NCI-H2227 treated with DMSO at 0.1 percent for 48 hours (cell line): ENCODE measurements at places on chromosomes 5 and 9.

DNA sequence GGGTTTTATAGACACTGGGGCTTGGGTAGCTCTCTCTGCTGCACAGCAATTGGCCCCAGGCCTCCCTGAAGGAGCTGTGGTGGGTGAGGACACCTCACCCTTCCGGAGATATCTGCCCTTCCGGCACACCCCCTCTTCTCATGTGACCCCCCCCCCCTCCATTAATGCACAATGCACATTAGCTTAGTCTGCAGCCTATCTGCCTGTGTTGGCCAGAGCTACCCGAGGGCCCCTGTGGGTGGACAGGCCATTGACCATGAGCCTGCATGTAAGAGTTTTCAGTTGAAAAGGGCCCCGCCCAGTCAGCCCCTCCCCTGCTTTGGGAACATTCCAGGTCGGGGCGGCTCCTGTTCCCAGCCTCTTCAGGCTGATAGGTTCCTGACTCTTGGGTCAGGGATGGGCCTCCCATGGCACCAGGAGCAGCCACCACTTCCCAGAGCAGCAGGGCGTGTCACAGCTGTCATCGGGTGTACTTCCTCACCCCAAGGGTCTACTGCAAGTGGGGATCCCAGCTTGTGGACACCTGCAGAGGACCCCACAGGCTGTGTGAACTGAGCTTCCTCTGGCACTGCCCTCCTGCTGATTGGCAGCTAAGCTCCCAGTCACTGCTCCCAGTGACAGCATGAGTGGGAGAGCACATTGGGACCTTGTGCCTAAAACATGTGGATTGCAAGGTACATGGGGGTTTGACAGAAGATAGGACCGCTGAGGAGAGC is 17.8 kb downstream of the PHF2 start:
- no peak for DNase-seq

GRCh38 chr5:155562158-155562557 is 548.6 kb downstream of the KIF4B start:
- DNase-seq = no peak

- DNase-seq = no peak
Observed at GRCh38 chr5:24591426-24591825, 53.4 kb downstream of the CDH10 start.

DNA sequence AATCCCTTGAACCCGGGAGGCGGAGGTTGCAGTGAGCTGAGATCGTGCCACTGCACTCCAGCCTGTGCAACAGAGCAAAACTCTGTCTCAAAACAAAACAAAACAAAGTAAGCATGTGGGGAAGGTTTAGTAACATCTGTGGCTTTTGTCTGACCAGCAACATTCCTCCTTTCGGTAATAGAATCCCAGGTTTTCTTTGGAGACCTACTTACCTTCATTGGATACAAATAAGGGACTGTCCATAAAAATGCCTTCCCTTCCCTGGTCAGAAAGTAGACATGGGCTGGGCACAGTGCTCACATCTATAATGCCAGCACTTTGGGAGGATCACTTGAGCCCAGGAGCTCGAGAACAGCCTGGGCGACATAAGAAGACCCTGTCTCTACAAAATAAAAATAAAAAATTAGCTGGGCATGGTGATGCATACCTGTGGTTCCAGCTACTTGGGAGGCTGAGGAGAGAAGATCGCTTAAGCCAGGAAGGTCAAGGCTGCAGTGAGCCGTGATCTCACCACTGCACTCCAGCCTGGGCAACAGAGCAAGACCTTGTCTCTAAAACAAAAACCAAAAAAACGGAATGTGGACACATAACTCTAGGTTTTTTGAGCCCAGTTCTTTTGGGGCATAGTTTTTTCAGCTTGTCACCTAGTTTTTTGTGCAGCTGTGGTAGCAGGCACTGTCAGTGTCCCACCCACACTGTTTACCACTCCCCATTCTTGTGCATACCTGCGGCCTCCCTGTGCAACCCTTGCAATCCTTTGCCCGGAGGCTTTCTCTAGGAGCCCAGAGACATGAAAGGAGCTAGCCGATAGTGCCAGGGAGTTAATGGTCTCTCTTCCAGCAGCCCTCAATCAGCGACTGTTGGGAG is 9.0 kb upstream of the SPINK4 start:
- DNase-seq = no peak

GRCh38 chr9:133779081-133779480 is 40.9 kb upstream of the SARDH start:
- no peak for DNase-seq

GRCh38 chr9:102253099-102253498 is 514.7 kb upstream of the GRIN3A start:
- no peak for DNase-seq

DNA sequence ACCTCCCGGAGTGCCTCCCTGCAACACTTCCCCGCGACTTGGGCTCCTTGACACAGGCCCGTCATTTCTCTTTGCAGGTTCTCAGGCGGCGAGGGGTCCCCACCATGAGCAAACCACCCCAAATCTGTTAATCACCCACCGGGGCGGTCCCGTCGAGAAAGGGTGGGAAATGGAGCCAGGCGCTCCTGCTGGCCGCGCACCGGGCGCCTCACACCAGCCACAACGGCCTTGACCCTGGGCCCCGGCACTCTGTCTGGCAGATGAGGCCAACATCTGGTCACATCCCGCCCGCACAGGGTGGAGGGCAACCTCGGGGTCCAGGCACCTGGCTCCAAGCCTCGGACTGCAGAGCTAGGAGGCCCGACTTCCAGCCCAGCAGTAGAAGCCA is 776 bp upstream of the TERT start:
- no peak for DNase-seq

DNA sequence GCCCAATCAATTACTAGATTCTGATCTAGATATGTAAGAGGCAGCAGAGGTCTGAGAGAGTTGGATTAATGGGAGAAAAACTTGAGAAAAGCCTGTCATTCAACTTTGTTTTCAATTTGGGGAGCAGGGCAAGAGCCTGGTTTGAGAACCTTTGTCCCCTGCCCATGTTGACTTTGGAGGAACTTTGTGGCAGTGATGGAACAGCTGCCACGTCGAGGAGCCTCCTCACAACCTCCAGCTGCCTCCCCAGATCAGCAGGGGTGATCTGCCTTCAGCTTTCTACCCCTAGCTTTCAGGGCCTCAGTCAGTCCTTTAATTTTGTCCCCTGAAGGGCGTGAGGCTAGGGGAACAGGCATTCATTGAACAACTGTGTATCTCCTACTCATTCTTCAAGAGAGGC is 8.7 kb downstream of the SKP2 start:
- no peak for DNase-seq

GRCh38 chr9:21552244-21553170 is 70.4 kb upstream of the IFNE start:
- DNase-seq = no peak

GRCh38 chr5:132370181-132370970 is 866 bp downstream of the SLC22A5 start:
- DNase-seq = no peak

- DNase-seq = no peak
Observed at GRCh38 chr5:6594066-6594465, 38.8 kb downstream of the NSUN2 start.

DNA sequence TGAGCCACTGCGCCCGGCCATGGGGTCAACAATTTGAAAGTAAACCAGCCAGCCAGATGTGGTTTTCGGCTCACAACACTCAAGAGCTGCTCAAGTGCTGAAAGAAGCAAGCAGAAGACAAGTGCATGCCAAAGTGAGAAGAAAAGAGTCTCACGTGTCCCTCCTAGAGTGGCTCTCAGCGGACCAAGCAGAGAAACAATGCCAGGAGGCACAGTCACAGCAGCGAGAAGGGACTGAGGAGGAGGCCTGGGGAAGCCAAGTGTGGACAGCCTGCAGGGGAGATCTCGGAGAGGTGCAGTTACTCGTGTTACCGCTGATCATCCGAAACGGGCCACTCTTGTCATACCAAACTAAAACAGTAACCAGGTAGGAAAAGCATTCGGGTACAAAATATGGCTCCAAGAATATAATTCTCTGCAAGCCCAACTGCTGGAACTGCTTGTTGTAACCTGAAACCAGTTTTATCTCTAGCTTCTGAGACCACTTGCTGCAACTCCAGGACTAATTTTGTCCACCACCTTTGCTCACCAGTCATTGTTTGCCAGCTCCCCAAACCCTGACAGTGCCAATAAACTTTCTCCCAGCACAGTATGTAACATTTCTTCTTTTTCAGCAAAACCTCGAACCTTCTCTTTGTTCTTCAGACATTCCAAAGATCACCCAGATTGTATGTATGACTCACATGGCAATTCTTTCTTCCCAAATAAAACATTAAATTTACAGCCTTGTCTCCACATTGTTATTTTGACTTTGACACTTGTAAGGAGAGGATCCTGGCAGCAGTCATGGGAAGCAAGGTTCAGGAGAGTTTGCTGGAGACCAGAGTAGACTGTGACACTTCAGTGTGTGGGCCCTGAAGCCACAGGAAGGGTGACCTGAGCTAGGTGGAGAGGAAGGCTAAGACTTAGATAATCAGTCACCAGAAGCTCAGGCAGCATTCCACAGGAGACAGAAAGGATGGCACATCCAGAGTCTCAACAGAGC is 6.3 kb downstream of the SLC35D2 start:
- no peak for DNase-seq

DNA sequence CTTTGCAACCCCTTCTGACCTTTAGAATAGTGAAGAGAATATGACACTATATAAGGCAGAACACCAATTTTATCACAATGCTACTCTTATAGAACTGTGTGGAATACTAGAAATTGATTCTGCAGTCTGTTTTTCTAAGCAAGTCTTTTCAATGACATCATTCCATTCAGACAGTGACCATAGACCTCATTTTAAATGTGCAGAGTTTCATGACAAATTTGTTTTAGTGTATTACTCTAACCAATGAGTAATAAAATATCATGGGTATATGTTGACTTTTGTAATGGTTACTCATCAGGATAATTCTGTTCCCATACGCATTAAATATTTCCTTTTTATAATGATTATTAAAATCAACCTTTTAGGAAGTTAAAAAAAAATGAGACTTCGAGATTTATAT is 219.9 kb downstream of the COX7C start:
- DNase-seq = no peak

DNA sequence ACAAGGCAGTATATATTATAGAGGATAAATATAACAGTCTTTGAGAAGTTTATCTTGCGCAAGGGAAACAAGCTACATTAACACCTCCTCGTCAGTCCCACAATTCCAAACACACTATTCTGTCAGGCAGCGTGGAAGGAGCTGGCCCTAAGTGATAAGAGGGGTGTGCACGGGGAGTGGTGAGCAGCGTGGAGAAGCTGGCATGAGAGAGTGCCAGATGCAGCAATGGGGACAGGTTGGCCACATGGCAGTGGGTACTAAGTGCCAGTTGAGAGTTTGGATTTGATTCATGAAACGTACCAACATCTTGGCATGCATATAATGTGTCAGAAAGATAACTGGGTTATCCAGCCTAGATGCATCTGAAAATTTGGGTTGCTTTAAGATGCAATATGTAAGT is 460.2 kb downstream of the ICE1 start:
- no peak for DNase-seq

DNA sequence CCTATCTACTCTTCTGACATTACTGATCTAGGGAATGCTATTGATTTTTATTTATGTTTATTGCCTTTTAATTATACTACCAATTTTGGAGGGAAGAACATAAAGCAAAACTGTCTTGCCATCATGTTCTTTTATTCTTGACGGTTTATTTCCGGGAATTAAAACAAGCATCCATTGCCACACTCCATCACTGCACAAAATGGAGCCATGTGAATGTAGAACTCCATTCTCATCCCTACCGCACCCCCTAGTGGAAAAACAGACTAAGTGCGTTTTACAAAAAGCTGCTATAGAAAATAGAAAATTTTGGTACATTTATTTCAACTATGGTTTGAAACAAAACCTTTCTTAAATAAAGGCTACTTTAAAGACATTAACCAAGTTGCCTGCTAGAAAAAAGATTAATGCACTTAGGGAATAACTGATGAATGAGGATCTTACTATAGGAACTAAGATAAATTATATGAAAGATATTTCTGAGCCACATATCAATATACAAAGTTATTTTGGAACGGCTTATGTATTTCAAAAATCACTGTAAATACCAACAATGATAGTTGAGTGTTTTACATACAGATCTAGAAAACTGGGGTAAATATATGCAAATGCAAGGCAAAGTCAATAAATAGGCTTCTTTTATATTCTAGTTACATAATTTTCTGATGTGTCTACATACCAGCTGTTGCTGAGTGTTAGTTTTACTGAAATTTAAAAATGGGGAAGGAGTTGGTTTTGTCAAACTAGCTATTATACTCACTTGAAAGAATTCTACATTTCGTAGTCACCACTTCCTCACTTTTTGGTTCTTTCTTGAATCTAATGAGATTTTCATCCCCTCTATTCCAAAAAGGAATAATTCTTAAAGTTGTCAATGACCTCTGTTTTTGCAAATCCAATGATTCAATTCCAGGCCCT is 26.5 kb downstream of the OXCT1 start:
- peak; percentile 87 for DNase-seq

- no peak for DNase-seq
Observed at GRCh38 chr5:12419075-12419474, 514.8 kb upstream of the CTNND2 start.

DNA sequence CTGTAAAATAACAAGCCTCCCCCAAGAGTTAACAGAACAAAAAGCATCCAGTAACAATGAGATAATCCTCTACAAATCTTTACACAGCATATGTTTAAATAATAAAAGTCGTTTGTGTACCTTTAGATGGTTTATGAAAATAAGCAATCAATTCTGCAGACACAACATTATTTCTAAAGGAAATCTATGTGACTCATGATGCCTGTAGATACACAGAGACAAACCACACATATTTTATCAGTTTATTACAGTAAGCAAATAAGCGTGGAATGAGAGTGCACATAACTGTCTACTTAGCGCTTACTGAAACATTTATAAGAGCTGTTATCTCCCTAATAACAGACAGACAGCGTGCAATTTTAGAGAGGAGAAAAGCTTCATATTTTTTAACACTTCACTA is 243.6 kb downstream of the AP3B1 start:
- no peak for DNase-seq

GRCh38 chr5:169279125-169279524 is 21.8 kb downstream of the SLIT3 start:
- no peak for DNase-seq

- no peak for DNase-seq
Observed at GRCh38 chr5:82855893-82856550, 221.2 kb downstream of the TMEM167A start.

DNA sequence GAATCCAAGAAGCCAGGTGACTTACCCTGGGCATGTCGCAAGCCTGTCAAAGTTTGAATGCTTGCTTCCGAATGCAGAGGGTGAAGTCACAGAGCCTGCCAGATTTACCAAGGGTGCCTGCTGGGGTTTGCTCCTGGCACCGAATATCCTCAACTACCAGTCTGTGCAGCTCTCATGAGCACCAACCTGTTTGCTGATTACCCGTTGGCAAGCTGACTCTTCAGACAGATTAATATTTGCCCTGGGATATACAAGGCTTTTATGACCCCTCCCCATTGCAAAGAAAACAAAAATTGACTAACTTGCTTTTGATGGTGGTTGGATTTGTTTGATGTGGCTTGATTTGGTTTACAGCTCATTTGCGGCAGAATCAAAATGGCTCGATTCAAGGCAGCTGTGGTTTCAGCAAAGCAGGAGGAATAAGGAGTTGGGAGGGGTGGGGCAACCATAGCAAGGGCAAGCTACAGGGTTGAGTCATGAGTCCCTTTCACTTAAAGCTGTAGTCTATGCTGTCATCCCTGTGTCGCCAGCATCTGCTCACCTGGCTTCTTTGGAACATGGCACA is 82.3 kb upstream of the AGXT2 start:
- no peak for DNase-seq
